Kidney epithelial cell (primary cell): ENCODE measurements at places on chromosomes 3 and 15.

GRCh38 chr15:63374686-63375520, 6.7 kb downstream of the CA12 start:
- no peak for DNase-seq

DNA sequence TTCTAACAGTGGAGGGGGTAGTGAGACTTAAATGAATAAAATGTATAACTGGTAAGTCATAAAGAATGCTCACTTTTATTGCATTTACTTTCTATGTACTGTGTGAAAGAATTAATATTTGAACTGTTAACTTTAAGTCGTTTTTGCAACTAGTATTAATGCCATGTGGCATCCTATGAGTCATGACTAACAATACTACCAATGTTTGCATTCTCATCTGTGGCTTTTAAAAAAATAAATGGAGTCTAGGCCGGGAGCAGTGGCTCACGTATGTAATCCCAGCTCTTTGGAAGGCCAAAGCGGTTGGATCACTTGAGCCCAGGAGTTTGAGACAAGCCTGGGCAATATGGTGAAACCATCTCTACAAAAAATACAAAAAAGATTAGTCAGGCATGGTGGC, 5.2 kb downstream of the C3orf49 start:
- DNase-seq: peak; percentile 19

DNA sequence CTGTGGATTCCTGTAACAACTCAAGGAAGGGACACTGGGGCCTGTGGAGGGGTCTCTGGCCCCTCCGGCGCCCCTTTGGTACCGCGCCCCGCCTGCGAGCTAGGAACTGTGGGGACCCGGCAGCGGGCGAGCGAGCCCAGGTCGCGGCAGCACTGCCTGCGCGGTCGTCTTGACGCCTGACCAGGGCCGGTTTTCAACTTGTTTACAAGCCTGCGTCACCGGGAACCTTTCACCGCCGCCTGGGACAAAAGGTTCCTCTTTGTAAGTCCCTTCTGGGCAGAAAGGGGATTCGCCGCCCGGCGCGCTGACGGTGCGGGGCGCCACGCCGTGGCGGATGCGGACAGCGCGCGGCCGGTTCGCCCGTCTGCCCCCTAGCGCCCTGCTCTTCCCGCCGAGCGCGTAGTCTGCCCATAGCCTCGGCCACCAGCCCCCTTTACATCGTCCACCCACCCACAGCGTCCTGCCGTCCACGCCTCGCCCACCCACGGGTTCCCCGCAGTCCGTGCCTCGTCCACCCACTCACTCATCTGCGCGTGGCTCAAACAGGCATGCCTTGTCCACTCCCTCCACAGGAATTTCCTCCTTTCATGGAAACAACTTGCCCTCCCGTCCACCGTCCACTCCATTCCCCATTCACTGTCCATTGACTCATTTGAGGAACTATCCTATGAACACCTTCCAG, 5.5 kb upstream of the CFAP100 start:
- no peak for DNase-seq

DNA sequence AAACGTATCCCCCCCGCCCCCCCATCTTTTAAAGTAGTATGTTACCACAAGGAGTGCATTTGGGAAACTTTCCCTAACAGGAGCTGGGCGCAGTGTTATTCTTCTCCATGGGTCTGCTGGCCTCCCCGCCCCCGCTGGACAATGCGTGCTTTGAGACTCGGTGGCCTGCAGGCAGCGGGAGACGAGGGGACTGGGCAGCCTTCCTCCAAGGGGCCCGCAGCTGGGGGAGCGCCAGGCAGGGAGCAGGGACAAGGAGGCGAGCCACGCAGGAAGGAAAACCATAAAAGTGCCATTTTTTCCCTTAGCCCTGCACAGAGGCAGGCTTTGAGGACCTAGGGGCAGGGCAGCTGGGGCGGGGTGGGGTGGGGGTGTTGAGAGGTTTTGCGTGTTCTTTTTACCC, 14.1 kb downstream of the SOX2 start:
- DNase-seq: no peak

GRCh38 chr3:12228461-12228860, 60.4 kb upstream of the PPARG start:
- DNase-seq: no peak

- DNase-seq: no peak
These were observed 159.4 kb downstream of the ATP10A start for GRCh38 chr15:25703726-25704125.

- DNase-seq: no peak
These were observed 670.4 kb downstream of the FHIT start for GRCh38 chr3:60580809-60581208.

DNA sequence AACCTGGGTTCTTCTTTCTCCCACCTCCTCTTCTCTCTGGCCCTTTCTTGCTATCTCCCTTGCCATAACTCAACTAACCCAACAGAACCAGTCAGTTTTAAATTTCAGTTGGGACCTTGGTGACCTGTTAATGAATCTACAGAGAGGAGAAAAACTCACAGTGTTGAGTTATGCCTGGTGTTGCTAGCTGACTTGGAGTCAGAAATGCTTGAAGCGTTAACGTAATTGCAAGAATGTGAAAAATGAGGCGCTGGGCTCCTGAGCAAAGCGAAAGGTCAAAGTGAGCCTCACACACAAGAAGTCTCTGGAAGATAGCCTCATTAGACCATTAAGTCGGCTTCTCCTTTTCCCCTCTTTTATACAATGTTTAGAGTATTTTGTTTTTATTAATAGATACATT, 18.4 kb downstream of the MEIS2 start:
- DNase-seq: no peak

DNA sequence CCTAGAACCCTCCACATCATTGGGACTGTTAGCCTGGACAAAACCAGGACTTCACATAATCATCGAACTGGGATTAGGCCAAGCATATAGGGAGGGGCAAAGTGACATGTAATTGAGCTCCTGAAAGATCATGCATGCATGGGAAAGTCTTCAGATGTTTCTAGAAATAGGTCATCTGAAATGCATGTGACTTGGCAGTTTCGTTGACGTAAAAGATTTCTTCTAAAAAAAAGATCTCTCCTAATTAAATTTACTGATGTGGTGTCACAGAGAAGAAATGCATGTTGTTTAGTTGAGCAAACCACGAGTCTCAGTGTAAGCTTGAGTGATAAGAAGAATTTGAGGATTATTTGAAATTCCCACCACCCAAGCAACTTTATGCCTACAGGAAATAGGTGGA, 70.0 kb upstream of the LIMD1 start:
- no peak for DNase-seq

- DNase-seq: no peak
These were observed 87.9 kb downstream of the DNAJB8 start for GRCh38 chr3:128378631-128379347.

- DNase-seq: peak; percentile 87
These were observed 356.2 kb downstream of the SV2B start for GRCh38 chr15:91456251-91456718.

GRCh38 chr15:53115563-53115962, 325.4 kb upstream of the ONECUT1 start:
- DNase-seq: no peak

DNA sequence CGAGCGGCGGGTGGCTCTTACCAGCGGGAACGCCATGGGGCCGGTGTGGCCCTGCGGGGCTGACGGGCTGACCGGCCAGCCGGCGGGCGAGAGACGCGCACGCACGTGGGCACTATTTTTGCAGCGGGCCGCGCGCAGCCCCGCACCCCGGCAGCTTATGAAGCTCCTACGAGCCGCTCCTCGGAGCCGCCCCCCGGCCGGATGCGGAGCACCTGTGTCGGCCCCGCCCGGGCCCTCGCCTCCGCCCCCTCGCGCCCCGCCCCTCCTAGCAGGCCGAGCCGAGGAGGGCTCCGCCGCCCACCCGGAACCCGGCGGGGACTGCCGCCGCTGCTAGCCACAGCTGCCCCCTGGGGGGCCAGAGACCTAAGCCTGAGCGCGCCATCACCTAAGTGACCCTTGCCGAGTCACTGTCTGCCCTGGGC, 683 bp upstream of the CPEB1 start:
- DNase-seq: no peak

GRCh38 chr15:74362482-74362881, 5.0 kb downstream of the CYP11A1 start:
- no peak for DNase-seq

DNA sequence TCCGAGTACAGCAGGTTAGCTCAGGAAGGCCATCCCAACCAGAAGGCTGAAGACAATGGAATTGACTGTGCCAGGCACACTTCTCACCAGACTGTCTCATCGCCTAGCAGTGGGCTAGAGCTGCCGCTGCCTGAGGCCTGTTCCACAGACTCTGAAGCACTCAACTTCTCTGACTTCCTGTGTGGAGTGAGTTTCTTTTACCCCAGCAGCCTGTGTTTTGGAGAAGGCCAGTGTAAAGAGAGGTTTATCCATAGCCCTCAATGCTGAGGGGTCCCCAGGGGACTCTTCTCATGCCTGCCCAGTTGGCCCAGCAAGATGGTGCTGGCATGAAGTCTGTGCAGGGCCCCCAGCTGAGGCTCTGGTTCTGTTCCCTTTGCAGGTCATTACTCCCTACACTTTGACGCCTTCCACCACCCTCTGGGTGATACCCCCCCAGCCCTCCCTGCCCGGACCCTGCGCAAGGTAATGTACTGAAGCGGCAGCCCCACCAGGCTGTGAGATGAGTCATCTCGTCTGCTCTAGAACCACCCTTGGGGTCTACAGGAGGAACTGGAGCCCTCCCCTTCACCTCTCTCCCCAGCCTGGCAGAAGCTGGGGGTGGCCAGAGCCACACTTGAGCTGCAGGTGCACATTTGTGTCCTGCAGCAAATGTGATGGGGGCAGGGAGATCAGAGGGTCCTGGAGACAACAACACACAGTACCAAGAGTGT, 5.2 kb upstream of the MANF start:
- DNase-seq: no peak

DNA sequence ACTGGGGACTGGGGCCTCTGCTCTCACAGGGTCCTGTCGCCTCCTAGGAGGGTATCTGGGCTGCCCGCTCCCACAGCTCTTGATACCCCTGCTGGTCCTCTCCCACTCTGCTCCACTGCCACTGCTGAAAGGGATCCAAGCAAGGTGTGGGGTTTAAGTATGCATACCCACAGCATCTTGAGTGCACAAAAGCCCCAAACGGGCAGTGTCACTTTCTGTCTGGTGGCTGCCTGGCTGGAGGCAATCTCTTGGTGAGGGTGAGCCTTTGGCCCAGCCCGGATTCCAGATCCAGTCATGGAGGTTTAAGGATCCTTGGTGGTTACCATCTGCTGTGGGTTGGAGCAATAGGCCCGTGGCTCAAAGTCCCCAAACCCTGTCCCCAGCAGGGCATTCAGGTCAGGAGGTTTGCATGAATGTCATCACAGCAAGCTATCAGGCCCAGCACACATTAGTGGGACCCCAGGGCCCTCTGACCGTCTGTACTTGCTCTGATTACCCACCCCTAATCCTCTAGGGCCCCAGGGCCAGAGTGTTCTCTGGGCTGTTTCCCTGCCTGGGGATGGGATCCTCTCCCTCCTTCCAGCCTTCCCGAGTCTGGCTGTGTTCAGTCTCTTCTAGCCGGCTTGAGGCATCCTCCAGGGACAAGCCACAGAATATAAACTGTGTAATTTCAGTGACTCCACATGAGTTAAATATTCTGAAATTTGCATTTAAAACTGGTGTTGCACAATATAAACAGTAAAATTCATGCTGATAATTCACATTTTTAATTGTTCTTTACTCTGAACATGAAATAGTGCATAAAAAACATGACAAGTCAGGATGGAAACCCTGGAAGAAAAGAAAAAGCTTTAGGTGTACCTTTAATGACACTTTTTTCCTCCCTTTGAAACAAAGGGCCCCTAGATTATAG, 4.9 kb upstream of the TJP1 start:
- no peak for DNase-seq

DNA sequence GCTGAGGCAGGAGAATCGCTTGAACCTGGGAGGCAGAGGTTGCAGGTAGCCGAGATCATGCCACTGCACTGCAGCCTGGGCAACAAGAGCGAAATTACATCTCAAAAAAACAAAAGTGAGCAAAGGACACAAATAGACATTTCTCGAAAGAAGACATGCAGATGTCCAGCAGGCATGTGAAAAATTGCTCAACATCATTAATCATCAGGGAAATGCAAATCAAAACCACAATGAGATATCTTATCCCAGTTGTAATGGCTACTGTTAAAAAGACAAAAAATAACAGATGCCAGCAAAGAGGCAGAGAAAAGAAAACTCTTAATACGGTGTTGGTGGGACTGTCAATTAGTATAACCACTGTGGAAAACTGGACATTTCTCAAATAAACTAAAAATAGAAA, 20.9 kb downstream of the ASB7 start:
- no peak for DNase-seq

DNA sequence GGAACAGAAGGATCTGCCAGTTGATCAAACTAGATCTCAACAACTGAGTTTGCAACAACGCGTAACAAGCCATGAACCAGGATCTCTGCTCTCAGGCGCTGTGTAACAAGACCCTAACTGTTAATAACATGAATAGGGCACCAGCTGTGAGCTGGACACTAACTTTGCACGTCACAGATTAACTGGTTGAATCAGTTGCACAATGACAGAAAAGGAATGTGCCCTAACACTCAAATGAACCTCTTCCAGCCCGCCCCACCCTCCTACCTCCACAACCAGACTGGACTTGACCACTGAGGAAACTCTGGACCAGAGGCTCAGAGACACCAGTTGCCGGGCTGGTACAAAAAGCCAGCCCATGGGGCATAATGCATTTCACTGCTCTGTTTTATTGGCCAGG, 34.3 kb downstream of the MCF2L2 start:
- DNase-seq: no peak

DNA sequence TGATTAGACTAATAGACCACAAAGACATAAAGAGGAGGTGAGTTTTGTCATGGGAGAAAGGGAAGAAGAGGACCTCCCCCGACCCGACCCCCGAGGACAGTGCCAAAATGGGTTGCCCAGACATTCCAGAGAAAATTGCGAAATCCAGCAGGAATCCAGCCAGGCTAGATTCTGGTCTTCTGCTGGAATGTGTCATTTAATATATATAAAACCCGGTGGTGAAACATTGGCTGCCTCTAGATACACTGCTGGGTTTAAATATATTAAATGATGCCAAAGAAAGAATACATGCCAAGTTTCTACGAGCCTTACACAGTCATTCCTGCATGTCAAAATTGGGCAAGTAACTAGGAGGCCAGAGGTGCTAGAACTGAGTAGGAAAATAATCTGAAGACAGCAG, 45.3 kb upstream of the SPESP1 start:
- DNase-seq: no peak

- DNase-seq: no peak
These were observed 13.6 kb upstream of the ONECUT1 start for GRCh38 chr15:52803467-52804306.

DNA sequence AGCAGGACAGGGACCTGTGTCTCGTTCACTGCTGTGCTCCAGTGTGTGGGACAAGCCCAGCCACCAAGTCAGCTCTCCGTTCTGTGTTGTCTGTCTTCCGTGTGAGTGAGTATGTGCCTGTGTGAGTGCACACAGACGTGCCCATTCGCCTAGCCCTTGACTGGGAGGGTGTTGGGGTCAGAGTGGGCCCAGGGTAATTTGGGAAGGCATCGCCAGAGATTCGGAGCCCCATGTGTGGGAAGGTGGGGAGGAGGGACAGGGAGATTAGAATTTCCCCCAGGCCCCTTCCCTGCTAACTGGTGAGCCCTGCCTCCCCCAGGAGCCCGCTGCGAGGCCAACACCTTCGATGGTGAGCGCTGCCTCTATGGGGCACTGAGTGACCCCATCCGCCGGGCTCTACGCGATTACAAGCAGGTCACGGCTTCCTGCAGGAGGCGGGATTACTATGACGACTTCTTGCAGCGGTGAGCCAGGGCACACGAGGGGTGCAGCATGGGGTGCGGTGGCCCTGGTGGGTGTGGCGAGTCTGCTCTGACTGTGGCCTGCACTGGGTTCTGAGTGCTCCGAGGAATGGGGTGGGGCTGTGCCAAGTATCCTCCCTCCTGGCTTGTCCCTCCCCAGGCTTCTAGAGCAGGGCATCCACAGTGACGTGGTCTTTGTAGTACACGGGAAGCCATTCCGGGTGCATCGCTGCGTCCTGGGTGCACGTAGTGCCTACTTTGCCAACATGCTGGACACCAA, 3.1 kb downstream of the ABTB1 start:
- DNase-seq: no peak
